ENCODE measurements at places on chromosomes 3 and 15.

DNA sequence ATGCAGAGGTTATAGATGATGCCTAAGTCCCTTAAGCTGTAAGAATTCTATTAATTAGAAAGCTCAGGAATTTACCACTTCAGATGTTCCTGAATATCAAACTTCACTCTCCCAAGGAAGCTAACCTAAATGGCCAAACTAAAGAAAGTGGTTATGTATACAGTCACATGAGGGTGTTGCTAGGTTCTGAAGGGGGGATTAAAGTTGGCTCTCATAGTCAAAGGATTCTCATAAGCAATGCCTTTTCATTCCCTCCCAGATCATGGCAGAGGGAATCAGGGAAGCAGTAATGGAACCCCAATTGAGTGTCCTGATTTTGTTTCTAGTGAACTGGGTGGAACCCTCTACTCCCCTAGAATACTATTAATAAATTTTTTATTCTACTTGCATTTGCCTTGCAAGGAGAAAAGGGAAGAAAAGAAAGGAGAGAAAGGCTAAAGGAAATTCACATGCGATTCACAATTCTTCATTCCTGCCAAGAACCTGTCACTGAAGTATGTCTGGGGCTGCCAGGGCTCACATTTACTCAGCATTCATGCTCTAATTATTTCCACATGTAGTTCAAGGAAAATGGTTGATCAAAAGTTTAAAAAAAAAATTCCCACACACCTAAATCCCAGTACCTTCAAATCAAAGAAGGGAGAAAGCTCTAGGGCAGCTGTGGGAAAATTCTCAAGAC, 25.1 kb downstream of the FSTL1 start:
- no peak for DNase-seq

- no peak for DNase-seq
These were observed 56.0 kb upstream of the DYNC1LI1 start for GRCh38 chr3:32626631-32627030.

- DNase-seq = no peak
These were observed 35.2 kb downstream of the TSC22D2 start for GRCh38 chr3:150443331-150443741.

- DNase-seq = no peak
These were observed 258.1 kb upstream of the ROPN1 start for GRCh38 chr3:124250053-124250452.

Data from activated naive CD4-positive, alpha-beta T cell treated with anti-CD3 and anti-CD28 coated beads, Interleukin-2, amount 50 U/mL, for 72 hours (primary cell).